ENCODE measurements at places on chromosomes 7 and 10.

- no peak for DNase-seq
Measured at GRCh38 chr10:12252882-12253546, 57.0 kb downstream of the CDC123 start.

DNA sequence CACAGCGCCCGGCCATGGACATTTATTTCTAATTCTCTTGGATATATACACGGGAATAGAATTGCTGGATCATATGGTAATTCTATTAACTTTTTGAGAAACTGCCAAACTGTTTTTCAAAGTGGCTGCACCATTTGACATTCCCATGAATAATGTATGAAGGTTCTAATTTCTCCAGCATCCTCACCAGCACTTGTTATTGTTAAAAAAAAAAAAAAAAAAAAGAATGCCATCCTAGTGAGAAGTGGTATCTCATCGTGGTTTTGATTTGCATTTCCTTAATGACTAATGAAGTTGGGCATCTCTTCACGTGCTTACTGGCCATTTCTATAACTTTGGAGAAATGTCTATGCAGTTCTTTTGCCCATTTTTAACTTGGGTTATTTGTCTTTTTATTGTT lies 13.5 kb downstream of the CNNM2 start:
- no peak for DNase-seq

- DNase-seq = no peak
Measured at GRCh38 chr10:58826694-58827093, 314.0 kb downstream of the BICC1 start.

DNA sequence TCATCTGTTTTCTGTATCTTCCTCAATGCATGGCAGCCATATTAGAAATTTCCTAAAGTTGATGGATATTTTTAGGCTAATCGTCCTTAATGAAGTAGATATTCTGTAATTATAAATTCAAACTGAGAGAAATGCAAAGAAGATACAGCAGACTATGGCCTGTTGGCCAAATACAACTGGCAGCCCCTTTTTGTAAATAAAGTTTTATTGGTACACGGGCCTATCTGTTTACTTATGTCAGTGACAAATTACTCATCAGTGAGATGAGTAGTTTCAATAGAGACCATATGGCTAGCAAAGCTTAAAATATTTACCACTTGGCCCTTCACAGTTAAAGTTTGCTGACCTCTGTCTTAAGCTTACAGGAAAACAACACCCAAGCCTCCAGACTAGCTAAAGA lies 112.3 kb downstream of the HTR7 start:
- DNase-seq = no peak

GRCh38 chr7:20191391-20191869 lies 25.8 kb downstream of the MACC1 start:
- DNase-seq = no peak

- no peak for DNase-seq
Measured at GRCh38 chr7:105319578-105319977, 69.1 kb downstream of the SRPK2 start.

- DNase-seq = no peak
Measured at GRCh38 chr10:4117604-4118003, 332.6 kb upstream of the KLF6 start.

GRCh38 chr10:132707776-132708171 lies 78.2 kb downstream of the NKX6-2 start:
- DNase-seq = no peak

- no peak for DNase-seq
Measured at GRCh38 chr10:73962386-73962785, 35.5 kb upstream of the VCL start.

- DNase-seq = peak; percentile 18
Measured at GRCh38 chr7:139358541-139359365, 941 bp upstream of the LUC7L2 start.

DNA sequence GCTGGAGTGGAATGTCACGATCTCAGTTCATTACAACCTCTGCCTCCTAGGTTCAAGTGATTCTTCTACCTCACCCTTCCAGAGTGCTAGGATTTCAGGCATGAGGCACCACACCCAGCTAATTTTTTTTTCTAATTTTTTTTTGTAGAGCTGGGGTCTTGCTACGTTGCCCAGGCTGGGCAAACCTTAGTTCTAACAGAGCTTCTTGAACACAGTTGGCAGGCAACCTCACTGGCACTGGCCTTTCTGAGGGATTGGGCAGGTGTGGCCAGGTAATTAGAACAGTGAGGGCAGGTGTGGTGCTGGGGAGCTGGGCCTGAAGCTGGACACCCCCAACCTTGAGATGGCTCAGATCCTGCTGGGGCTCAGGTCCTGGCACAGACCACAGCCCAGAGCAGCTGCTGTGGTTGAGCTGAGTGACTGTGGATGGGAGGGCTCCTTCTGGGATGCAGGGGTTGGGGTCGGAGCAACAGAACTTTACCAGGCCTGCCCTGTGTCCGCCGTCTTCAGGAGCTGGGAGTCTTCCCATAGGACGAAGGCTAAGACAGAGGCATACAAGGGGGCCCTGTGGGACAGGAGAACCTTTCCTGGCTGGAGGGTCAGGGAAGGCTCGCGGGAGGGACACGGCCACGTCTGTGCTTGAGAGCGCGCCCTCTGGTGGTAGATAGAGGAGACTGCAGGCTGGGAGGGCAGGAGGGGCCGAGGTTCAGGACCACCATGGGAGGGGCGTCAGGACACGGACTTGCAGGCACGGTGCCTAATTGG lies 48.2 kb downstream of the COL26A1 start:
- peak; percentile 15 for DNase-seq

DNA sequence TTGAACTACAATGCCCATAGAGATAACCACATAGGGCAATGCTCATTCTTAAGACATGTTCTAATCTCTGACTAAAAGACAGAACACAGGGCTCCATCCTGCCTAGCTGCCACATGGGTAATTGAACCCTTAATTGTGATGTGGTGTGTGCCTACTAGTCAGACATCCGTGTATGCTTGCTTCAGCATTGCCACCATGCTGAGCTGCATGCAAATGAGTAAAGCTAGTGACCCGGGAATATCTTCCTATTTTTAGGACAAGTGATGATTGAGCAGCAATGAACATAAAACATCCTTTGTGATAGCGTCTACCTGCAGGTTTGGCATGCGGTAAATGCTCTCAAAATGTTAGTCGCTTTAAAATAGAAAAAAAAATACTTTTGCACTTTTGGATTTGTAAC lies 115.8 kb downstream of the MAGI2 start:
- DNase-seq = no peak

- no peak for DNase-seq
Measured at GRCh38 chr7:48681006-48681405, 243.3 kb upstream of the CDC14C start.

- no peak for DNase-seq
Measured at GRCh38 chr7:117941138-117941810, 68.0 kb upstream of the CTTNBP2 start.

- no peak for DNase-seq
Measured at GRCh38 chr7:150799156-150799555, 1.0 kb downstream of the TMEM176B start.

GRCh38 chr10:71392791-71393781 lies 3.6 kb upstream of the CDH23 start:
- DNase-seq = no peak

GRCh38 chr10:113309791-113310190 lies 243.1 kb upstream of the HABP2 start:
- DNase-seq = no peak

DNA sequence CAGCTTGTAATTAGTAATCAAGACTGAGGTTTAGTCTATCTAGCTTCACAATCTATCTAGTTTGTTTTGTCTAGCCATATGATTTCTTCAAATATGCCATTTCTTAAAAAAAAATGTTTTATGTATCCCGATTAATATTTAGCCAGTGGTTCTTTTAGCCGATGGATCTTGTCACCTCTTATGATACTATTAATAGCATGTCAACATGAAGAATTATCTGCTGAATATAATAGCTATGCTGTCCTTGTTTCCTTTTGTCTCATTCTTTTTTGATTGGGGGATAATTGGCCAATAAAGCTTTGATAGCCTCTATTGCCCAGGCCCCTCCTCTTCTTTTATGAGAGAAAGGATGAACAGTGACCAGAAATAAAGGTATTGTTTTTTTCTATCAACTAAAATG lies 32.8 kb downstream of the PTEN start:
- DNase-seq = no peak

GRCh38 chr7:150385302-150385723 lies 6.2 kb downstream of the ZNF775 start:
- no peak for DNase-seq

DNA sequence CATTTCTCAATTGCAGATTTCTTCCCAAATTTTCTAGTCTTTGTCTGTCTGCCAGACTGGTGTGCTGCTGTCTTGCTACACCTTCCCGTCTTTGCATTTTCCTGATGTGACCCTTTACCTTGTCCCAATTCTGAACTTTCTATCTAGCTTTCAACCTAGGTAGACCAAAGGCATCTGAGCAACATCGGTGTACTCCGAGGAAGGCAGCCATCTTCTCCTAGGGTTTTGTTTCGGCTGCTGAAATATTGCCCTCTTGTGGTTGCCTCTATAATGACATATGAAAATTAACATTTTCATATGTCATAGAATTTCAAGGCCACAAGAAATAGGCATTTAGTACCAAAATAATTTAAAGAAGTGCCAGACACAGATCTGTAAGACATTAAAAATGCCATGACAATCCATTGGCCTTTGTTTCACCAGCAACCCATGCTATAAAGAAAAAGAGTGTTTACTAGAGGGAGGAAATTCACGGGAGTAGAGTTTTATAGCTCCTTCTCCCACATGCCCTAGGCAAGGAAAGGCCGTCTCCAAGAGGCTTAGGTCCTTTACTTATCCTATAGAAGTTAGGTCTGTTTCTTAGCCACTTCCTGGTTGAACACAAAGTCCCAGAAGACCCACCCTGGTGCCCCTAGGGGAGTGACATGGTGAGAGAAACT lies 23.4 kb downstream of the OR9A2 start:
- DNase-seq = peak; percentile 74

GRCh38 chr10:116511365-116511764 lies 34.4 kb upstream of the PNLIP start:
- DNase-seq = no peak

GRCh38 chr7:101722247-101722646 lies 93.2 kb upstream of the MYL10 start:
- DNase-seq = no peak

- no peak for DNase-seq
Measured at GRCh38 chr10:122140461-122140902, 130.6 kb upstream of the BTBD16 start.

DNA sequence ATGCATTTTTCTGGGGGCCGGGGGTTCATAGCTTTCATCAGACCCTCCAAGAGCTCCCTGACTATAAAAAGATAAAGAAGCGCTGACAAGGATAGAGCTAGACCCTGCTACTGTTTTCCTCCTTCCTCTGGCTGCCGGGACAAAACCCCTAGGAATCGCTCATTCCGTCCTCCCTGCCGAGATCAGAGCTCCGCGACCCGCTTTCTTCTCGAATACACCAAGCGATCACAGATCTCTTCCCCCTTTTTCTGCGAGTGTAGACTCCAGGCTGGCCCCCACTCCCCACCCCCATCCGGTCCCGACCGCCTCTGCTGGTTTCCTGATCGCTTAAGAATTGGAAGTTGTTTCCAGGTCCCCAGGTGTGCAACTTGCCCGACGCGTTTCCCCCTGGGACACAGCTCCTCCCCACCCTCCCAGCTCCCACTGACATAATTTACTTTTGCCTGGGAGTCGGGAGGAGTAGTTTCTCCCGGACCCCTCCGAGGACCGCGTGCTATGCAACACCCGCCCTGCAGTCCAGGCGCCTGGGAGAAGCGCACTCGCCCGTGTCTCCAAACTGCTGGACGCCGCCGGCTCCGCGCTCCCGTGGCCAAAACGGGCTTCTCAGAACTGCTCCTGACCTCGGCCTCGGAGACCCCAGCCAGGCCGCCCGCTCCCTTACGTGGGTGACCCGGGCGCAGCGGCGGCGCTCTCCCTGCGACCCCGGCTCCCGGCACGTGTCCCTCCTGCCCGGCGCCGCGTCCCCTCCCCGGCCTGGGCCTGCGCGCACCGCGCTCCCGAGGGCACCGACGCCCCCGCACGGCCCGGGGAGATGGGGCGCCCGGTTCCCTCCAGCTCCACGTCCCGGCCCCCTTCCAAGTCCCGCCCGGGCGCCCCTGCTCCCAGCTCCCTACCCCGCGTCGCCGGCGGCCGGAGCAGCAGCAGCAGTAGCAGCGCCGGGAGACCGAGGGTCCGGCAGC lies 552 bp downstream of the IL15RA start:
- DNase-seq = peak; percentile 13

- no peak for DNase-seq
Measured at GRCh38 chr10:44379907-44380306, 5.0 kb downstream of the CXCL12 start.

DNA sequence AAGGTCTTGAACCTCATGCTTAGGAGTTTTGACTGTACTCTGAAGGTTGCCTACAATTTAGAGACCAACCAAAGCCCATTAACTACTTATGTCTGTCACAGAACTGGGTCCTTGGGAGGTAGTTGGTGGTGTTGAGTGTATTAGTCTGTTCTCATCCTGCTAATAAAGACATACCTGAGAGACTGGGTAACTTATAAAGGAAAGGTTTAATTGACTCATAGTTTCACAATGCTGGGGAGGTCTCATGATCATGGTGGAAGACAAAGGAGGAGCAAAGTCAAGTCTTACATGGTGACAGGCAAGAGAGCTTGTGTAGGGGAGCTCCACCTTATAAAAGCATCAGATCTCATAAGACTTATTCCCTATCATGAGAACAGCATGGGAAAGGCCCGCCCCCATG lies 319.6 kb upstream of the ZMIZ1 start:
- DNase-seq = no peak

- DNase-seq = peak; percentile 59
Measured at GRCh38 chr7:3065724-3066143, 22.1 kb upstream of the CARD11 start.

DNA sequence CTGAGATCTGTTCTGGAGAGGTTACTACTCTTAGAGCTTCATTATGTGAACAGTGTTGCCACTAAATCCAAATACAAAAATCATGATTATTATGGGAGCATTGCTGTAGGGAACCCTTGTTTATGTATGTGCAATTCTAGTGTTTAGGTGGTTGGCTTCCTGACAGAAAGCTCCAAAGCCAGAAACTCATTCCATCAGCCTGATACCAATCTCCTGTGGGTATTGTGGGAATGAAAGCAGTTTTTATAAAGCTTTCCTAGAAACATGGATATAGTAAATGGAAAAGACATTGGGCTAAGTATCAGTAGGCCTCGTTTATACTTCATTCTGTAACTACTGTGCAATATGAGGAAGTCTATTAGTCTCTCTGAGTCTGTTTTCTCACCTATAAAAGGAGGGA lies 6.4 kb downstream of the SDK1 start:
- no peak for DNase-seq

DNA sequence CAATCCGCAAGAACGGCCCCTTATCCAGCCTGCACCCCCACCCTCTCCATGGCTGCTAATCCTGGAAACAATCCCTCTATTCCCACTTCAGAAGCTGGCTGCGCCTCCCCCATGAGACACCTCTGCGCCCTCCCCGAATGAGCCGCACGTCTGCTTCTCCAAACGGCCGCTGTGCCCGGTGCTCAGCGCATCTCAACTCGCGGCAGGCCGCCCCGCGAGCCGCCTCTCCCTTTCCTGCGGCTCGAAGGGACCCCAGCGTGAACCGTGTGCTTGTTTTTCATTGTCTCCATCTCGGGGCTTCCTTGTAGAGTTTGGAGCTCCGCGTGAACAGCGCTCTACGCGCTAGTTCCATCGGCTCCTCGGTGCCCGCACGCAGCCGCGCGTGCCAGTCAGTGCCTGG lies 20.8 kb upstream of the FXYD4 start:
- DNase-seq = no peak

- no peak for DNase-seq
Measured at GRCh38 chr10:98427011-98427515, 12.1 kb upstream of the PYROXD2 start.

GRCh38 chr10:58780476-58780875 lies 267.8 kb downstream of the BICC1 start:
- no peak for DNase-seq
